CD4-positive, alpha-beta T cell treated with Interleukin-1 beta for 1 hour (primary cell): ENCODE measurements at places on chromosomes 6 and 20.
A peak's percentile ranks its signal among the peaks of the same experiment; 100 is the strongest.

DNA sequence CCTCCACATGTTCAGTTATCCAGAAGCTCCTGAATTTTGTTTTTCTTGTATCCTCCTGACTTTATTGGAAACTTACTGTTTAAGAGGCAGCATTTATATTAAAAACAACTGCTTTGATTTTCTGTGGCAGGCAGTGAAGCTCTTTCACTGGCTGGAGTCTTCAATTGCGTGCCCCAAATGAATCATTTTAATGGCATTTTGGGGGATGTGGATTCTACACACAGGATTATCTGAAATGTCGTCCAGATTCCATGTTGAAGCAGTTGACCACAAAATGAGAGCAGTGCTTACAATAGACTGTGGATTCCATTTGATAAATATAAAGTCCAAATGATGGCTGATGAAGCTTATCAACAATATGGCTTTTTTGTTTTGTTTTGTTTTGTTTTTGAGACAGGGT is 41.0 kb upstream of the HIVEP1 start:
- DNase-seq: no peak

DNA sequence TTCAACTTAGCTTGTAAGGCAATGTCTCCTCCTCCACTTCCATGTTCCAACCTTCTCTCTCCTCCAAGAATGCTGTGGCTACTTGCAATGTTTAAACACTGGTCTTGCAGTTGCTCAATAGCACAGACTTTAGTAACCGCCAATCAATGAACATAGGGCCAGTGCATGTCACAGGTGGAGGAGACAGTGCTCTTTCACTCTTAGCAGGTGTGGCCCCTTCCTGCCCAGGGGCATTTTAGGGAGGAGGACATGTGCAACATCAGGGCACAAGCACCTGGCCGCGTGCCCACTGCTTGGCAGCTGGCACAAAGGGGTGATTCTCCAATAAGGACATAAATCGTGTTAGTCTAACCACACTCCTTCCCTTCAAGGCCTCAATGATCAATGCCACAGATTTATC is 41.3 kb downstream of the ADGRF1 start:
- no peak for DNase-seq

GRCh38 chr20:52270696-52271095 is 79.1 kb upstream of the ZFP64 start:
- DNase-seq: no peak

GRCh38 chr6:149043476-149044130 is 273.9 kb upstream of the TAB2 start:
- DNase-seq: no peak

DNA sequence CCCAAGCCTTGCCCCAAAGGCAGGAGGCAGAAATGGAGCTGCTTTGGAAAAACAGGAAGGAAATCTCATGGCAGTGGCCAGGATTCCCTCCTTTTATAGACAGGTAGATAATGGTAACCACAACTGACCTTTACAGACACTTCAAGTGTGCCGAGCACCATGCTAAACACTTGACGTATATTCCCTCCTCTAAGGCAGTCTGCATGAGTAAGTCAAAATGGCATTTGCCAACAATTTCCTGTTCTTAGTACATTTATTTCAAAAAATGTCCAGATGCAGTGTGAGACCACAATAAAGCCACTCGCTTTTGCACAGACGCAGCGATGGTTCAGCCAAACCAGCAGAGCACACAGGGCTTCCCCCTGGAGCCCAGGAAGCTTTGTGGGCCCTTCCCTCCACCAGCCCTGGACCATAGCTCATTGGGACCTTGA is 16.5 kb upstream of the GPR6 start:
- DNase-seq: no peak

- DNase-seq: no peak
Observed at GRCh38 chr6:95802978-95803377, 212.8 kb upstream of the FUT9 start.

GRCh38 chr6:138605958-138606357 is 106.7 kb upstream of the NHSL1 start:
- DNase-seq: no peak

DNA sequence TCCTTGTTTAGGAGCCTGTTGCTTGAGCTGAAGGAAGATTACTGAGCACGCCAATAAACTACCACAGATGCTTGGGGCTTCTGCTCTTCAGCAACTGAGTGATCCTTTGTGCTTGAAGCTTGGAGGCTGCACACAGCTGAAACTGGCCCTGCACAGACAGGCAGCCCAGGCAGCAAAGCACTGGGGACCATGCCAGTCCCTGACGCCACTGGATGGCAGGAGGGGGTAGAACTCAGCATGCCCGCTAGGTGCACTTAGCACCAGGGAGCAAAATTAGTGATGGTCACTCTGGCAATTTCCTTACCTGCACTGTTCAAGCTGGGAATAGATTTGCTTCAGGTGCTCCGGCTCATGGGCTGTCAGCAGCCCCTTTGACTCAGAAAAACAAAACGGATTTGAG is 91.5 kb downstream of the FAM50B start:
- DNase-seq: no peak

GRCh38 chr6:159151266-159151855 is 17.8 kb upstream of the FNDC1 start:
- peak; percentile 56 for DNase-seq

GRCh38 chr6:43408259-43408658 is 19.1 kb upstream of the ABCC10 start:
- no peak for DNase-seq

DNA sequence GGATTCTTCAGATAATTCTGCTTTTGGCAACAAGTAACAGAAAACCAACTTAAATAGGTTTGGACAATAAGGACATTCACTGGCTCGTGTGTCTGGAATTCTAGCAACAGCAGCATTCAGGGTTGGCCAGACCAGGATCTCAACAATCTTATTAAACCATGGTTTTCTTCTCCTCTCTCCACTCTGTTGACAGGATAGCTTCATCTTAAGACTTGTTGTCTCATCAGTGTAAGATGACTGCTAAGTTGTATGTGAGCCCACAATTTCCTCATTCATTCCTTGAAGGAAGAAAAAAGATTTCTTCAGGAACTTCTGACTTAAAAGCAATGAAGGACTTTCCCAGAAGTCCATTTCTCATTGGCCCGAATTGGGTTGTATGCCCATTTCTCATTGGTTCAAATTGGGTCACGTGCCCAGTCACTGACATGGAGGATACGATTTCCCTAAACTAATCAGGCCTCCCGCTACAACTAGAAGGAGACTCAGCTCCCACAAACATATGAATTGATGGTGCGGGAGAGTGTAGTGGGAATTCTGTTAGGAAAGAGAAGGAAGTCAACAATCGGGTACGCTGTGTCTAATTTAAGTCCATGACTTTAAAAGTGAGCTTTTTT is 83.7 kb downstream of the SLC22A3 start:
- no peak for DNase-seq

DNA sequence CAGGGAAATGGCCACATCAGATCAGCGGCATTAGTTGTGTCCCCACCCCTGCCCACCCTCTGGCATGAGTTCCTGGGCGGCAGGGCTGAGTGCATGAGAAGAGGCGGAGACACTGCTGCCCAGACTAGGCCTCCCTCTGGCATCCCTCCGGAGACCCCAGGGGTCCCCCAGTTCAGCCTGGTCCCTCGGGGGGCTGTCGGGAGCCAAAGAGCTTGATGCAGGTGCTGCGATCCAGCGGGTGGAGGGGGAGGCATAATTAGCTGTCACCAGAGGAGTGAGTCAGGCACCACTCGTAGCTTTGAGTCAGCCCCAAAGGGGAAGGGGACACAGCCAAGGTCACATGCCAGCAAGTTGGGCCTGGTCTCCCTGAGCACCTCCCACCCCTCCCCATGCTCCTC is 34.5 kb downstream of the DLGAP4 start:
- no peak for DNase-seq

DNA sequence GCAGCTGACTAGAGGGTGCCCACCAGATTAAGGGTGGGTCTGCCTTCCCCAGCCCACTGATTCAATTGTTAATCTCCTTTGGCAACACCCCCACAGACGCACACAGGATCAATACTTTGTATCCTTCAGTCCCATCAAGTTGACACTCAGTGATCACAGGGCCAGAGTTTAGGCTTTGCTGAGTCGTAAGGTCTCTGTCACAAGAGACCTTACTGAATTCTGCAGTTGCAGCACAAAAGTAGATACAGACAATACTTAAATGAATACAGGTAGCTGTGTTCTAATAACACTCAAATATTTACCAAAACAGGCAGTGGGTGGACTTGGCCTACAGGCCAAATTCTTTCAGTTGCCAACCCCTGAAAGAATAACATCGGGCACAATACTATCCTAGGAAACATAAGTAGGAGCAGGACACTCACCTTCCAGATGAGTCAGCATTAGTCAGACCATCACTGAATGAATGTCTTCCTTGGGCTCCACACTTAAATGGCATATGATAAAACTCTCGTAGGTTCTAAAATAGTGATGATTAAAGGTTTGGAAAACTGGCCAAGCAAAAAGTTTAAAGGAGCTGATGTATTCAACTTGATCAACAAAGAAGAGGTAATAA is 190.0 kb downstream of the UBE3D start:
- no peak for DNase-seq

DNA sequence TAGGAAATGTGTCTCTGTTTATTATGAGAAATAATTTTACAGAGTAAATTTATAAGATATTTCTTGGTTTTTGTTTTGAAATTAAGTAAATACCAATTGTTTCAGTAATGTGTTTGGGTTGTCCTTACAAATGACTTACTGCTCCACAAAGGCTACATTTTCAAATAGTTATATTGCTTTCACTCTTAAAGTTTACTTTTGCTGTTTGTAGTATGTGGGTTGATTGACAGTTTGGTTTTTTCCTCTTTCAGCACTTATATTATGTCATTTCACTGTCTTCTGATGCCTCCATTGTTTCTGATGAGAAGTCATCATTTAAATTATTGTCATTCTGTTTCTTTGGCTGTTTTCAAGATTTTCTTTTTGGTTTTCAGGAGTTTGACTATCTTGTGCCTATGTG is 34.9 kb upstream of the SUMO4 start:
- no peak for DNase-seq

DNA sequence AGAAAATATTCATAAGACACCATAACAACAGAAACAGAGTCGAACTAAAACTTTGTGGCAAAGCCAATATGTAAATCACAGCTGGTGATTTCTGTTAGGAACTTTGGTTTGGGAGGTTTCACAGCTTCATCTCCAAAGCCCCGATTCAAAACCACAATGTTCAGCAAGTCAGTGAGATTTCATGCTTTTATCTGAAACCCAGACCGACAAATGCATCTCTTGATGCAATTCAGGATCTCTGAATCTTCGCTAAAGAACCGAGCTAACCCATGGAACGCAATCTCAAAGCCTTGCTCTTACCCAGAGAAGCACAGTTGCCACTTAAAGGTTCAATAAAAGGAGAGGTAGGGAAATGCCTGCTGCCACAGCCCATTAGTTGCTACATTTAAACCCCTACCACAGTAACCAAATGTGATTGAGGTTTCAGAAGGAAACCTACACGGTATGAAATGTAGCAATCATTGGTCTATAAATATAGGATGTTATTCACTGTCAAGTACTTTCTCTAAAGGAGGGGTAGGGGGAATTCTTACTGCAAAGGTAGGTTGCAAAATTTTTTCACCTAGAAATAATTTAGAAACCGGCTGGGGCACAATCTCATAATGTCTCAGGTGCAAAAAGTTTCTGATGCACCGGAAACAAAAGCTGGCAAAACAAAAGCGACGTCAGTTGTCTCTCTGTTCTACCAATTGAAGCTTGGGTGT is 381.0 kb upstream of the ARID1B start:
- peak; percentile 33 for DNase-seq

GRCh38 chr20:36318166-36318565 is 12.0 kb downstream of the DLGAP4 start:
- no peak for DNase-seq

- DNase-seq: no peak
Observed at GRCh38 chr6:32895006-32895345, 41.0 kb downstream of the PSMB9 start.

DNA sequence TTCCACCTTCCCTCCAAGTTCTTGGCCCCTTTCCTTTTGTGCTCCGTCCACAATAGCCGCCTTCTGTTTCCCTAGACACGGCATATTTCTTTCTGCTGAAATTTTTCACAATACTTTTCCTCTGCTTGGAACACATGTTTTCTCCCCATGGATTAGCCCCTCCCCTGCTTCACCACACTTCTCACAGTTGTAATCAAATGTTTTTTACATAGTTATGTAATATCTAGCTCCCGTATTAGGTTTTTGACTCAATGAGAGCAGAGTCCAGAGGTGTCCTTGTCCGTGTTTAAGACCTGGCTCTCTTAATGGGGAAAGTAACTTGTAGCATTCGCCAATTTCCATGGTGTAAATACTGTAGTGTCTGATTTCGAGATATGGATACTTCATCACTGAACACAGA is 34.7 kb downstream of the PLCB1 start:
- no peak for DNase-seq

DNA sequence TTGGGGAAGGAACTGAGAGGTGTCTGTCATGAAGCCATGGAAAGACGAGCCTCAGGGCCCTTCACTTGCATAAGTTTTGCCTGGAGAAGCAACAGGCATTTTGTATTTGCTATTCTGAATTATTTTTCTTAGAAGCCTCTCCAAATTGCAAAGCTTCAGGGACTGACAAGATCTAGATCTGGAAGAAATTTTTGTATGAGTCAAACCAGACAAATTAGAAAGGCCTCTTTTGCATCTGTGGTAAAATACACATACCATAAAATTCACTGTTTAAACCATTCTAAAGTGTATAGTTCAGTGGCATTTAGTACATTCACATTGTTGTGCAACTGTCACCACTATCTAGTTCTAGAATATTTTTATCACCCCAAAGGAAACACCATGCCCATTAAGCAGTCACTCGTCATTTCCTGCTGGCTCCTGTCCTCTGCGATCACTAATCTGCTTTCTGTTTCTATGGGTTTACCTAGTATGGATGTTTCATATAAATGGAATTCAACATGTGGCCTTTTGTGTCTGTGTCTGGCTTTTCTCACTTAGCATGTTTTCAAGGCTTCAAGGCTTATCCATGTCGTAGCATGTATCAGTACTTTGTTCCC is 269.1 kb downstream of the PHF3 start:
- DNase-seq: no peak

- no peak for DNase-seq
Observed at GRCh38 chr20:6660441-6660840, 107.0 kb upstream of the BMP2 start.

- DNase-seq: no peak
Observed at GRCh38 chr6:111228094-111228493, 140.8 kb downstream of the SLC16A10 start.

DNA sequence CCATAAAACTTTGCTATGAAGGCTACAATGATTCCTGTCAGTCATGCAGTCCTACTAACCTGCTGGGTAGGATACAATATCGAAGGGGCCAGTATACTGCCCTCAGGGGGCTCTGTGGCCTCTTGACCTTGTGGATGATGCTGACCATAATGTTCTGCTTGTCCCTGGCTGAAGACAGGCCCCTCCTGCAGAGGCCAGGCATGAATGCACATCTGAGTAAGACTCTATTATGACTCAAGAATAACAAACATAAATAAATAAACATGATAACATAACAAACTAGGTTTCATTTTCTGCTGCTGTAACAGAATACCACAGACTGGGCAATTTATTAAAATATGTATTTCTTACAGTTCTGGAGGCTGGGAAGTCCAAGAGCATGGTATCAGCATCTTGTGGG is 44.0 kb upstream of the POU5F1 start:
- no peak for DNase-seq
